ENCODE measurements at places on chromosomes 2 and 18.
A peak's percentile ranks its signal among the peaks of the same experiment; 100 is the strongest.

DNA sequence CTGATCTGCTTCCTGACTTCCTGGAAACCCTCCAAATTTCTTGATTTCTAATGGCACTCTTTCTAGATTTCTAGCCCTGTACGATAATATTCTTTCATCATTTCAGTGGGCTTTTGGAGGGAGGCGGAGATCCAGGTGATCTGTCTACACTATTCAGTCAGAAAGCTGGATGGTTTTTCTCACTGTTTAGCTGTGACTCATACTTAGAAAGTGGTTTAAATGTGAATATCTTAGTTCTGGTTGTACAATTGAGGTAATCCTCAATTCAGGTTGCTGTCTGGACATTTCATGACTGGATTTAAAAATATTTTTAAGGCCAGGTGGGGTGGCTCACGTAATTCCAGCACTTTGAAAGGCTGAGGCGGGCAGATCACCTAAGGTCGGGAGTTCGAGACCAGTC lies 20.8 kb downstream of the SEH1L start:
- DNase-seq = no peak

DNA sequence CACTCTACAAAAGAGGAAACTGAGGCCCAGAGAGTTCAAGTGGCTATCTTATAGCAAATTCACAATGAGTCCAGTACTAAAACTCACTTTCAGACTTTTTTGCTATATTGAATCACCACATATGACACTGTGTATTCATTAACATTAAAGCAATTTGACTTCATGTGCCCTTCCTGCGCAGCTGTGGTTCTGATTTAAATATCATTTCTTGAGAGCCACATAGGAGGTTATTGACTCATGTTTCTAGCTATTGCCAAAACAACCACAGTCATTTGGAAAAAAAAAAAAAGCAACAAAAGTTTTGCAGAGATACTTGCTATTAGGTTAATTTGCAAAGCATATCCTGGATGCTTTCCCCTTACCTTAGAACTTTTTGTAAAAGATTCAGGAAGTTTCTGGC lies 341.2 kb downstream of the PIK3C3 start:
- no peak for DNase-seq

GRCh38 chr2:100321866-100322820 lies at the start of gene LONRF2:
LONRF2 (minus strand) TSS chr2:100322501; CDS start chr2:100322093, 408 bp downstream.
- no peak for DNase-seq

DNA sequence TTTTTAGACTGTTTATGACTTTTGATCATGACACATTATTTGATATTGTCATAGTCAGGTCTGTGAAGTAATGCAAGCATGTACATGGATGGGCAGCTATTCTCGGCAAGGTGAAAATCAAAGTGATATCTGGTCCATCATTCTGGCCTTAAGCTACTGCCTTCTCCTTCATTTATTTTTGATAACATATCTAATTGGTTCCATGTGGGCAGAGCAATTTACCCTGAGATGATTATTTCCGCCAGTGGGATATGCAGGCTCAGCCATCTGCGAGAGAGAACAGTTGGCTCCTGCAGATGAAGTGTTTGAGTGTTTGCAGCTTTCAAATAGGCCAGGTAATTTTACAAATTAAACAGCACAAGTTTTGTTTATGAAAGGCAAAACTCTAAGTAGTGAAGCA lies 116.4 kb downstream of the LYPD6 start:
- DNase-seq = no peak

GRCh38 chr2:134337631-134338030 lies 83.8 kb downstream of the MGAT5 start:
- DNase-seq = no peak

GRCh38 chr2:128633501-128633900 lies 314.8 kb upstream of the HS6ST1 start:
- no peak for DNase-seq

DNA sequence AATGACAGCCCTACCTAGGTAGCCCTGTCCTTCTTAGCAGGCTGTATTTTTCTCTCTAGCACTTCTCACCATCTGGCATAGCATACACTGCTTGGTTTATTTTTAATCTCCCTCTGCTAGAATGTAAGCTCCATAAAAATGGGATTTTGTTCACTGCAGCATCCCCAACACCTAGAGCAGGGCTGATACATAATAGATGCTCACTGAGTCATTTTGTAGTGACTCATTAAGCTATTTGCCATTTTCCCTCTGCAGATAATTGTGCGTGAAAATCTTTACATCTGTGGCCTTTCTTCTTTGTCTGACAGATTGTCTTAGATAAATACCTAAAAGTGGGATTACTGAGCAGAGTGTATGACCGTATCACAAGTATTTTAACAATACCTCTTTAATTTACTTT lies 82.5 kb downstream of the CERS6 start:
- no peak for DNase-seq

- no peak for DNase-seq
These were observed 19.4 kb downstream of the TTC27 start for GRCh38 chr2:32647180-32647651.

DNA sequence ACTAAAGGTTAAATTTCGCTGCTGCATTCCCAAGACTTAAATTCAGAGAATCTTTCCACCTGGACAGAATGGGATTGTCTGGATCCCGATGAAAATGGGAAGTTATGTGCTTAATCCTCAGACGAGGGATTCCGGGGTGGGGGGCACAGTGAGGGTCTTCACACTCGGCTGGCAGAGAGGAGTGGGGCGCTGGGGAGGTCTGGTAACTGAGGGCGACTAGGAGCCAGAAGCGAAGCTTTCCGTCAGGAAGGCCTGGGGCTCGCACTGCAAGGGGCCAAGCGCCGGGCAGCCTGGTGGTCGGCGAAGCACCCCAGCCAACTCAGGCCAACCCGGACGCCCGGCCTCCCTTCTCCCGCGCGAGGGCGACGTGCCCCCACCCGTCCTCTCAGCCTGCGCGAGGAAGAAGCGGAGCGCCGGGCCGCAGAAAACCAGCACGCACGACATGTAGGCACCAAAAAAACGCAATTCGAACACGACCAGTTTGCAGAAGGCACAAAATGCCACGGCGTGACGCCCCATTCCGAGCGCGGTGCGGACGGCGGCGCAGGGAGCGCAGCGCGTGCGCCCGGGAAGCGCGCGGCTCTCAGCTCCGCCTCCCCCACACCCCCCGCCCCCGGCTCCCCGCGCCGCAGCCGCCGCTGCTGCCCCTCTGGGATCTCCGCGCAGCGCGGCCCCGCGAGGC lies 188.1 kb downstream of the ZEB2 start:
- DNase-seq = peak; percentile 31

- no peak for DNase-seq
These were observed 1339.4 kb upstream of the CHAC2 start for GRCh38 chr2:52428224-52428623.

DNA sequence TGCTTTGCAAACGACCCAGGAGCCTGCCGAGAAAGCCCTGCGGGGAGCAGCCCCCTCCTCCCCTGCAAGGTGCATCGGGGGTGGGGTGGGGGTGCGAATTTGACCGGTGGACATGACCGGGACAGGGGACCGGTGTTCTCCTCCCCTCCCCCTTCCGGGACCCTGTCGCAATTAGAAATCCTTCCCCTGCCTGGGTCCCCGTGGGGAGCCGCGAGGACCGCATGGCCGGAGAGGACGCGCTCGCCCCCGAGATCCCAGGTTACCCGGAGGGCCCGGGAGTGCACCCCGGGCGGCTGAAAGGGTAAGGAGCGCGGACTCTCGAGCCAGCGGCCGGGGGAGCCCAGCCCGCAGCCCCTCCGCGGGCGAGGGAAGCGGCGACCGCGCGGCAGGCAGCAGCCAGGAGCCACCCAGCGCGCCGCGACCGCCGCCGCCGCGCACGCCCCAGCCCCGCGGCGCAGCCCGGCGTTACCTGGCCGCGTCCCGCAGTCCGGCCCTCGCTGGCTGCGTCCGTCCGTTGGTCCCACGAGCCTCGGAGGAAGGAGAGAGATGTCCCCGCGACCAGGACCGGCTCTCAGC lies 482 bp downstream of the DLGAP1 start:
- DNase-seq = no peak

GRCh38 chr2:177476897-177477296 lies 84.3 kb downstream of the AGPS start:
- no peak for DNase-seq

- no peak for DNase-seq
These were observed 23.4 kb upstream of the TMEM37 start for GRCh38 chr2:119408221-119408619.

DNA sequence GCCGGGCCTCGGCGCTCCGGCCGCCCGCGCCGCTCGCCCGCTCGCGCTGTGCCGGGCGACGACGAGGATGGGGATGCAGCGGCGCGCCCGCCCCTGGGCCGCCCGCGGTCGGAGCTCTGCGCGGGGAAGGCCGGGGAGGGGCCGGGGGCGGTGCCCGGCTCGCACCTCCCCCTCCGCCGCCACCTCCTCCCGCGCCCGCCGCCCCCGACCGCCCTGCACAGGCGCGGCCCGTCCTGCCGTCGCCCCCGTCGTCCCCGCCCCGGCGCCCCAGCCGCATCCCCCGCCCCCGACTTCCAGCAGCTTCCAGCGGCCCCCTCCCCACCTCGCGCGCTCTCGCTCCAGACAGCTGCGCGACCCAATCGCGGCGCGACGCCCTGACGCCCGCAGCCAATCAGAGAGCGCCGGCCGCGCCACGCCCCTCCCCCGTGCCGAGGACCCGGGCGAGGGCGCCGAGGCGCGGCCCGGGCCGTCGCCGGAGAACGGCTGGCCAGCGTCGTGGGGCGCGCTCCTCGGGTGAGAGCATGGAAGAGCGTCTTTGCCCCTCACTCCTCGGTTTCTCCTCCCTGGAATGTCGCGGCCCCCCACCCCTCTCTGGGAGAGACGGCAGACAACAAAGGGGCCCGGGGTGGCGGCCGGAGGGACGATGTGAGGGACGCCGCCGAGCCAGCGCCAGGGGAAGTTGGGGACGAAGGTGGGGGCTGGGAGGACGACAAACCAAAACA lies at the start of gene MBOAT2:
Gene MBOAT2, minus strand, starts transcription at position 69 of the 722 bp plus-strand sequence. CDS start 70 bp downstream, outside the sequence.
- peak; percentile 67 for DNase-seq

DNA sequence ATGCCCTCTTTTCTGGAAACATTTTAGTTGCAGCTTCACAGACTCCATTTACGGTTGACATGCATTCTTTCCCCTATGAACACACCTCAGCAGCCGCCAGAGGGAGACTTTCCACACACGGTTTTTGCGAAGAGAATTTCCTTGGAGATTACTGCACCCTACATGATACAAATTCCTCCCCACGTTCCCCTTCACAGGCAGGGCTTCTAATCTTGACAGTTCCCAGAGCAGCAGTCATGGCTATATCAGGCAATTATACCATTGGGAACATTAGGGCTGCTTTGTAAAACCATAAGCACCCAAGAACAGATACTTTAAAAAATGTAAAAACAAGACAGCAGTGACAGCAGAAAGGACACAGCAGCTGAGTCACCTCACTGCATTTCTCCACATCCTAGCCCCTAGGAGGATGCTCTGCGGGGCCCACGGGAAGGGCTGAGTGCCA lies 253.8 kb downstream of the TGIF1 start:
- no peak for DNase-seq

DNA sequence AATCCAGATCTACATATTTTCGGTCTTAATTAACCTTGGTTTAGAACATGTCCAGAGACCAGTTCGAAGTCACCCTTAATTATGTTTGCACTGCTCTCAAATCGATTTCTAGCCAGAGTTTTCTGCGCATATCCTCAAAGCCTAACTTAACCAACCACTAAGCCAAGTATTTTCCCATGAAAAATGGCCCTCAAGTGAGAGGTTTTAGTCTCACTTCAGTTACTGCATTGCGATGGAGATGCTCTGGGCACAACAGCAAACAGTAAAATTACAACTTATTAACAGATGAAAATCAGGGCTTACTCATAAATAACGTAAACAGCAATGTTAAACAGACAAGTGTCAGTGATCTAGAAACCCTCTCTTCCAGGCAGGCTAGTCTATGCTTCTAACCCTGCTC lies 4.5 kb downstream of the RTN4 start:
- DNase-seq = no peak

DNA sequence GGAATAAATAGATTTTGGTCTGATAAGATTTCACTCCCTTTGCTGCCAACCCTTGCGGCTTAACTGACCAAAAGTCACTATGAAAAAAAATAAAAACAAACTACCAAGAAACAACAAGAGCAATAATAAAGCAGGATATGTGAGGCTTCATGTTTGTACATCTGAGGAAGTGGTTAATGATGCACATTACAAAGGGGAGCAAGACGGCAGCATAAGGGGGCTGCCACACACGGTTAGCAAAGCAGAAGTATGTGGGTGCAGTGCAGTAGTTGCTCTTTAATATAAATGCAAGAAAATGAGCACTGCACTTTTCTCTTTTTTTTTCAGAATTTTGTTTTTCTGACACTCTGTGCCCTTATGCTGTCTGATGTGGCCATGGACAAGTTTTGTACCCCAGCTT lies 377.1 kb upstream of the CNTNAP5 start:
- DNase-seq = no peak

DNA sequence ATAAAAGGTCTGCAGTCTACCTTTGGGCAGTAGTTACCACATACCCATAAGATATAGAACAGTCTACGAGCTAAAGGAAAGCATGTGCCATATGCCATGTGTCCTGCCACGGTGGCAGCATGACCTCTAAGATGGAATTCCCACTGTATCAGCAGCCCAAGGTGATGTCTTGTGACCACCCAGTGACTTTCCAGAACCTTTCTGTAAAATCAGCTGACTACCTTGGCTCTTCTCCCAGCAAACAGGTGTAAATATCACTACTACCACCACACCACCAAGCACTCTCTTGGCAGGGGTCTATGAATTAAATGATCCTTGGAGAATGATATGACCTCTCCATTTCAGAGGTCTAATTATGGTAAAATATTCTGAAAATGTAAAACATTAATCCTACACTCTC lies 99.6 kb downstream of the METTL8 start:
- no peak for DNase-seq

- no peak for DNase-seq
These were observed 36.4 kb downstream of the WDSUB1 start for GRCh38 chr2:159249990-159250715.

DNA sequence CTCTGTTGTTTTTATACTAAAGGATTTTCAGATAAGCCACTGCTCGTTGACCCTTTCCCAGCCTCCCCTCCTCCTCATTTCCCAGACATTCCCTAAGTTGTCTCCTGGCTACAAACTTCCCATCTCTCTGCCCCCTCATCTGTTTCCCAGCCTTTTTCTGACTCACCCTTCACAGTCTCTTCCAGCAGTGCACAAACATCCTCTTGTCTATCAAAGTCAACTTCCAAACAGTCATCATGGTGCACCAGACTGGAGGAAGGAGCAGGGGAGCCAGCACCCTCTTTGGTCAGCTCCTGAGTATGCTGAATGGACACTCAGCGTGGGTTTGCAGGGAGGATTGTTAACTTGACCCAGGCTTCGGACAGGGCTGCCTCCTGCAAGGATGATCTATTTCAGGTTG lies 26.6 kb upstream of the SPRED2 start:
- DNase-seq = no peak

DNA sequence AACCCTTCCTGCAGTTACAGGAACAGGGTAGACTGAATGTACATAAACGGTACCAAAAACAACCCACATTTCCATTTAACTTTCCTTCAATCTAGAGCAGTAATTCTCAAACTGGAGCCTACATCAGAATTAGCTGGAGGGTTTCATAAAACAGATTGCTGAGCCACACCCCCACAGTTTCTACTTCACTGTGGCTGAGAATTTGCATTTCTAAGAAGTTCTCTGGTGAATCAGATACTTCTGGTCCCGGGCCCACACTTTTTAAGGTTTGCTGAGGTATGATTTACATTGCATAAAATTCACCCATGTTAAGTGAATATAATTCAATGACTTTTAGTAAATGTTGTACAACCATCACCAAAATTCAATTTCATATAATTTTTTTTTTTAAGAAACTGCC lies 113.7 kb downstream of the SRBD1 start:
- peak; percentile 4 for DNase-seq
